ENCODE measurements at places on chromosomes 2 and 18.

DNA sequence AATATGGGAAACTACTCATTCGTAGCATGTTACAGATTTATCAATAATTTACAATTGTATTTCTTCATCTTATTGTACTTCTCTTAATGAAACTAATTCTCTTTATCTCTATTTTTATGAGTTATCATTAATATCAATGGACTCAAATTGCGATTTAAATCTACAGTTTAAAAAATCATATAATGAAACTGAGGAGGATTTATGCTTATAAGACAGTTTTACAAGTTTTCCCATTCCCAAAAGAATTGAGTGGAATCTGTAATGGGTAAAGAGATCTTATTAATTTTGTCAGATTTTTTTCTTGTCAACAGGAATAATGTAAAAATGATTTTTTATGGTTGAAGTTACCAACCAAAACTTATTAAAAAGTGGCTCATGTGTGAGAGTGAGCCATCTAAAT, 468.0 kb downstream of the METTL4 start:
- no peak for DNase-seq

- peak; percentile 58 for DNase-seq
Measured at GRCh38 chr18:13216092-13216582, 2.4 kb upstream of the LDLRAD4 start.

GRCh38 chr2:100196786-100197494, 54.5 kb upstream of the AFF3 start:
- DNase-seq, result no peak

GRCh38 chr2:86147793-86148192, 41.8 kb downstream of the PTCD3 start:
- no peak for DNase-seq

DNA sequence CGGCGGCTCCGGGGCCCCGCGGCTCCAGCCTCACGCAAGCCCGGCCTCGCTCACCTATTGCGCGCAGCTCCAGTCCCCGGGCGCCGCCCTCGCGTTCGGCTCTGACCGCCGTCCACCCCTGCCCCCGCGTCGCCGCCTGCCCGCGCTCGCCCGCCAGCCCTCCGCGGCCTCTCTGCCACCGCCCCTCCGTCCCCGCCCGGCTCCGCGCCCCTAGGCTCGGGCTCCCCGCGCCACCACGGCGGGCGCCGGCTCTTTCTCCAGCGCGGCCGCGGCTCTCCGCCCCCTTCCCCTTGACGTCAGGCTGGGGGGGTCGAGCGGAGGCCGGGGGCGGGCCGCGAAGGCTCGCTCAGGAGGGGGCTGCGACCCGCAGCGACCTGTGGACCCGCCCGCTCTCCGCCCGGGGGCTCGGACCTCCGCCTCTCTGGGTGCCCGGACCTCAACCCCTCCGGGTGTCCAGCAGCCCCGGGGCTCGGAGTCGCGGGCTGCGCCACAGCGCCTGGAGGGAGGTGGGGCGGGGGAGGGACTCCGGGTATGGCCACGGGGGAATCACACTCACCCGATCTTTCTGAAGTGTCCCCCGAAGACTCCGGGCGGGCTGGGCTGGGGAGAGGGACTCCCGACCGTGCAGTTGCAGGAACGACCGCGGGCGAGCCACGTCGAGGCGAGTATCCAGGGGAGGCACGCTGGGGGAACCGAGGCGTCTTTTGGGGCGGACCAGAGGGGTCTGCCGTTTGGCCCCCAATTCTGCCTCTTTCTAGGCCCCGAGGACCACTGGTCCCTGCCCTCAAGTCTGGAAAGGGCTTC, at the start of gene SEMA4C:
Gene SEMA4C, minus strand, starts transcription at position 259 of the 804 bp plus-strand sequence. CDS start 2,194 bp downstream, outside the sequence.
- DNase-seq, result no peak

GRCh38 chr2:211371465-211371864, 815.1 kb downstream of the CPS1 start:
- no peak for DNase-seq

DNA sequence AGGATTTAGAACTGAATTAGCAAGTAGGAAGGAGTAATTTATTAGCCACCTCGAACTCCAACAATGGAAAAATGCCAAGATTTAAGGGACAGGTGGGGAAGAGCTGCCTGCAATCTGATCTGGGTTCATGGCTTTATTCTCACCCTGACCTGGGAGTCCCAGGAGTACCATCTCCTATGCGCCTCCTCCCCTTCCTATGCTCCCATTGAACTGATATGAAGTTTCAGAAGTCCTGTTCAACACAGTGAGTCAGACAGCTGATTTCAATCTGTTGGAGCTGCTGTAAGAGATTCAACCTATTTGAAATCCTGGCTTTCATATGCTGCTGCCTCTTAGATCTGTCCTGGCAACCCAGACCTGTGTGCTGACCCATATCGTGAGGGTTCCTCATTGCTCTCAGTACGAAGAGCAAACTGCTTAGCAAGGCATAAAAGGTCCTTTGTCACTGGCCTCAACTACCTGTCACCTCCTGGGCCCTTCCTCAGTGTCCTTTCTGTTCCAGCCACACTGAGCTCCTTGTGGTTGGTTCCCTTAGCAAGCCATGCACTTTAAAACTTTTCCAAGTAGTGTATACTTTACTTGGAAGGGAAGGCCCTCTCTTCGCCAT, 15.9 kb upstream of the CD28 start:
- no peak for DNase-seq

DNA sequence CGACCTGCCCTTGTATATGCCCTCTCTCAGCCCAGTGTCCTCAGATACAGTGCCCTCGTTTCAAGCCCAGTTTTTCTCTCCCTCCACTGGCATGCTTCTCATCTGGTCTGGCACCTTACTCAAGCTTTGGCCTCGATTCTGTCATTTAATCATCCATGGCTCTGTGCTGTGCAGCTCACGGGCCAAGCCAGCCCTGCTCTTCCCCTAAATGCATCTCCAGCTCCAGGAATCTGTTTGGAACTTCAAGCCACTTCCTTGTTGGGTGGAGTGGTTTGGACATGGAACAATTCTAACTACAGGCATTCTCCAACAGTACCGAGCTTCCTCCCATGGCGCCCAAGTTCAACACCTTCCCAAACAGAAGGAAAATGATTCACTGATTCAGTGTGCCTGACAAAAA, 76.7 kb upstream of the ZNF397 start:
- DNase-seq, result no peak

Data from DMS 273 treated with DMSO at 0.1 percent for 48 hours (cell line).